ENCODE measurements at places on chromosomes 11 and 22. TPM values are rescaled to one million over a fixed set of nuclear protein-coding genes. Genes with fewer than 3 reads are reported as not detected.

The TRIM51 gene
- polyA plus RNA-seq = not detected

The TSGA10IP gene
- polyA plus RNA-seq = not detected

The PNPLA2 gene
- 22.9 TPM for polyA plus RNA-seq

The LRRC56 gene
- 0.30 TPM for polyA plus RNA-seq

GRCh38 chr11:20336056-20336455 lies 27.5 kb upstream of the HTATIP2 start:
- DNase-seq = no peak

DNA sequence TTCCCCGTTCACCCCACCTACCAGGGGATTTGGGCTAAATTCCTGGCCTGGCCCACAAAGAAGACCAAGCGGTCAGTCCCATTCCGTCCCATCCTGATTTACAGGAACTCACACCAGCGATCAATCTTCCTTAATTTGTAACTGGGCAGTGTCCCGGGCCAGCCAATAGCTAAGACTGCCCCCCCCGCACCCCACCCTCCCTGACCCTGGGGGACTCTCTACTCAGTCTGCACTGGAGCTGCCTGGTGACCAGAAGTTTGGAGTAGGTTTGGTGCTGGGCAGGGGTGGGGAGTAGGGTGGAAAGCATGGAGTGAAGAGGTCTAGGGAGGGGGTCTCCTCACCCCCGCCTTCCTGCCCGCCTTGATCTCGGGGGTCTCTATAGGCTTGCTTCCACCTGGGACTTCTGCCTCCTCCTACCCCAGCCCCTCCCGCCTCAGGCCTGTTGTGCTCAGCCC lies at the start of gene SERPING1:
TSS of gene SERPING1 (plus strand) at position 225 of the 455 bp plus-strand sequence. CDS start 586 bp downstream, outside the sequence.
- no peak for DNase-seq

DNA sequence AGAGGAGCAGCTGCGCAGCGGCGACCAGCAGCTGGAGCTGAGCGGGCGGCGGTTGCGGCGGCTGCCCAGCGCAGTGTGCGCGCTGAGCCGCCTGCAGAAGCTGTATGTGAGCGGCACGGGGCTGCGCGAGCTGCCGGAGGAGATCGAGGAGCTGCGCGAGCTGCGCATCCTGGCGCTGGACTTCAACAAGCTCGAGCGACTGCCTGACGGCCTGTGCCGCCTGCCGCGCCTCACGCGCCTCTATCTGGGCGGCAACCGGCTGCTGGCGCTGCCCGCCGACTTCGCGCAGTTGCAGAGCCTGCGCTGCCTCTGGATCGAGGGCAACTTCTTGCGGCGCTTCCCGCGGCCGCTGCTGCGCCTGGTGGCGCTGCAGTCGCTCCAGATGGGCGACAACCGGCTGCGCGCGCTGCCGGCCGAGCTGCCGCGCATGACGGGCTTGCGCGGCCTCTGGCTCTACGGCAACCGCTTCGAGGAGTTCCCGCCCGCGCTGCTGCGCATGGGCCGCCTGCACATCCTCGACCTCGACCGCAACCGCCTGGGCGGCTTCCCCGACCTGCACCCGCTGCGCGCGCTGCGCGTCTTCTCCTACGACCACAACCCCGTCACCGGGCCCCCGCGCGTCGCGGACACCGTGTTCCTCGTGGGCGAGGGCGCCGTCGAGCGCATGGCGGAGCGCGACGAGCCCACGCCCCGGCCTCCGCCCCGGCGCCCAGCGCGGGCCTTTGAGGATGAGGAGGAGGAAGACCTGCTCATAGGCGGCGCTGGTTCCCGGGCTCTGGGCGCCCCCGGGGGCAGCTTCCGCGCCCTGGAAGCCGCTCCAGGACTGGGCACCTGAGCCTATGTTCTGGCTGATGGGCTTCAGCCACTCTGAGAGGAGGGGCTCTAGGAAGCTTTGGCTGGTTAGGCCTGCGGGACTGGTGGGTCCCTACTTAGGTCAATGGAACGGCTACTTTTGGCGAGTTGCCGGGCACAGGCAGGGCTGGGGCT lies 787 bp downstream of the LRRC10B start:
- peak; percentile 47 for DNase-seq

- peak; percentile 65 for DNase-seq
These were observed 29.5 kb upstream of the CCDC34 start for GRCh38 chr11:27392278-27393114.
